ENCODE measurements at places on chromosomes 6 and 20.
A peak's percentile ranks its signal among the peaks of the same experiment; 100 is the strongest.

DNA sequence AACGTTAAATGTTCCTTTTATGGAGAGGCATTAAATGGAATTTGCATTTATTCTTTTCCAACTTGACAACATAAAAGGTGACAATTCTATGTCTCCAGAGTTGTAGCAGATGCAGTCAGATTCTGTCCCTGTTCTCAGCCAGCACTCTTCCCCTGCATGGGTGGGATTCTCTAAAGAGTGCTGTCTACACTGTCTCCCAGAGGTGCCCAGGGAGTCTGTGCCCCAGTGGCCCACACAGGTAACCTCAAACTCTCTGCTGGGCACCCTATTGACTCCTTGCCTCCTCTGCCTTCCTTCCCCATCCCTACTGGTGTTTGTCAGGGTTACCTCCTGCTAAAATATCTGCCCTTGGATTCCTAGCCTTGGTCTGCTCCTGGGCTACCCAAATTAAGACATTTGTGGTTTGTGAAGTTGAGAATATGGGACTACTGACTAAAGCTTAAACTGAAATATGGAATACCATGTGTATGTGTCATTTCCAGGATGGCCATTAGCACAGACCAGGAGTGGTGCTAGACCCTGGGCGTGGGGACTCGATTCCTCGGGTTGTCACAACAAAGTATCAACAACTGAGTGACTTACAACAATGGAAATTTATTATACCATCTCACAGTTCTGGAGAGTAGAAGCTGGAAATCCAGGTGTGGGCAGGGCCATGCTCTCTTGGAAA, 284.7 kb downstream of the CDH26 start:
- DNase-seq, result no peak

GRCh38 chr6:149357726-149358538, 40.4 kb downstream of the TAB2 start:
- DNase-seq, result no peak

GRCh38 chr6:139474145-139475108, 100.0 kb upstream of the CITED2 start:
- no peak for DNase-seq

DNA sequence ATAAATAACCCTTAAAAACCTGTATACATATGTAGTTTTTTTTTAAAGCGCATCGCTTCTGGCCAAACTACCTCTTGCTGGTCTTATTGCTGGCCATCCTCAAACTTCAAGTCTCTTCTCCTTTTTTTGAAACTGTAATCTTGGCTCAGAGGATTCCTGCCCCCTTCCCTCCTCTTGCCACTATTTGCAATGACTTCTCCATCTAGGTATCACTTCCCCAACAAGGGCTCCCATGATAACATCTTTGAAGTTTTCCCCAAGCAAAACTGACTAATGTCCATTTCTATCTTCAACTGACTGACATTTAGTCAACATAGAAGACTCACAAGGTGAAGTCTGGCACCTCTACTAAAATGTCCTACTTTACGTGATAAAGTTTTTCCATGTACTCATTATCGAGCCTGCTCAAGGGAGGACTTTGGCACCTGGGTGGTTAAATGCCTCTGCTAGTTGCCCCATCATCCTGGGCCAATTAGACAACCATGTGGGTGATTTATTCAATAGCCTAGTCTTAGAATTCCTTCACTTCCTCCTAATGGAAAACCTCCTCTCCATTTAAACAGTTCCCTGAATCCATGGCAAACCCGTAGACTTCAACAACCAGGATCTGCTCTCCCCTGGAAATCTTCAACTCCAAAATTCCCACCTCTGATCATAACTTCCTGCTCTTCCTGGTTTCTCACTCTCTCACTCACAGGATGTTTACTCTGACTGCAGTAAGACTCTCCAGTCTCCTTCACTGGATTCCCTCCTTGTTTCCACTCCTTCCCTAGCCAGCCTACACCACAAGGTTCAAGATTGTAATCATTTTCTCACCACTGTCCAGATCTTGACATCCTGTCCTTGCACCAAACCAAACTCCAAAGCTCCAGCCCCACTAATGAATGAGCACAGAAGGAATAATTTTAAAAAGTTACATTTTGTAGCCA, 9.4 kb upstream of the PLAGL1 start:
- no peak for DNase-seq

- no peak for DNase-seq
These were observed 22.6 kb downstream of the SLC2A12 start for GRCh38 chr6:134029495-134030455.

DNA sequence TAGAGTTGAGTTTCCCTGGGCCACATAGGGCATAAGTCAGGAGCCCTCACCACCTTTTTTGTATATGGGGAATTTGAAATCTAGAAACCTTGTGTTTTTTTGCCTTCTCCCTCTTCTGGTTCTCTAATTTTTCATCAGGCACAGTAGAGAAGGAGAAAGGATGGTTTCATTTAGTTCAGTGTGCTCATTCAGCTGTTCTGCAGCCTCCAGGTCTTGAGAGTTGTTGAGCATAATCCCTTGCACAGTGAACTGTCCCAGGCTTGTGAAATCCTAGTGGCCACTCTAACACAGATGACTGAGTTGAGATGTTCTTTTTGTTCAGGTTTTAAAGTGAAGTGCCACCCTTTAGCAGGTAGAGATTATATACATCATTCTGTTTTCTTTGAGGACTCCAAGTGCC, 183.5 kb downstream of the CDKAL1 start:
- no peak for DNase-seq

GRCh38 chr6:71473926-71474325, 185.3 kb downstream of the OGFRL1 start:
- DNase-seq, result no peak

DNA sequence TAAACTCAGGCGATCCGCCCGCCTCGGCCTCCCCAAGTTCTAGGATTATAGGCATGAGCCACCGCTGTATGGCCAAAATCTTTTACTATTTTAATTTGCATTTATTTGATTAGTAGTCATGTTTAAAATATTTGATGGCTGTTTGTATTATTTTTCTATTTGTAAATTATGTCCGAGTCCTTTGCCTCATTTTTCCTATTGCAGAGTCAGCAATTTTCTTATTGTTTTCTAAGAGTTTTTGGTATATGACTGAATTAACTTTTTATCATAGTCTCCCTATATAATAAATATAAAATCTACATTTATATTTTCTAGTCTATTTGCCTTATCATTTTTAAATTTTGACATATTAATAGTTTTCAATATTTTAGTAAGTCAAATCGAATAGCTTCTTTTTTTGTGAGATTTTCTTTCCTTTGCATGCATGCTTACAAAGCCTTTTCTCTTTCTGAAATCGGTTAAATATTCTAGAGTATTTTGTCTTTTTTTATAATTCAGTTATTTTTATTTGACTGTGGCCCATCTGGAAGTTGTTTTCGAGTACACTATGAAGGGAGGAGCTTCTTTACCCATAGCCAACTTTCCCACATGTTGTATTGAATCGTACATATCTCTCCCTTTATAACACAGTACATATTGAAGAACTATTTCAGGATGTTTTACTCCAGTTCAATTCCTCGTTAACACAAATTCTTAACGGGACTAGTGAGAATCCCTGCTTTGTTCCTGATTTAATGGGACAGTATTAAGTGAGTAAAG, 34.5 kb upstream of the RPS6KA2 start:
- no peak for DNase-seq

GRCh38 chr20:21512634-21513180, 1.2 kb downstream of the NKX2-2 start:
- DNase-seq, result peak; percentile 50

GRCh38 chr20:11394145-11394833, 523.4 kb upstream of the BTBD3 start:
- no peak for DNase-seq

- no peak for DNase-seq
These were observed 713.9 kb downstream of the COL12A1 start for GRCh38 chr6:74491844-74492374.
